ENCODE measurements at places on chromosomes 2 and 18.

DNA sequence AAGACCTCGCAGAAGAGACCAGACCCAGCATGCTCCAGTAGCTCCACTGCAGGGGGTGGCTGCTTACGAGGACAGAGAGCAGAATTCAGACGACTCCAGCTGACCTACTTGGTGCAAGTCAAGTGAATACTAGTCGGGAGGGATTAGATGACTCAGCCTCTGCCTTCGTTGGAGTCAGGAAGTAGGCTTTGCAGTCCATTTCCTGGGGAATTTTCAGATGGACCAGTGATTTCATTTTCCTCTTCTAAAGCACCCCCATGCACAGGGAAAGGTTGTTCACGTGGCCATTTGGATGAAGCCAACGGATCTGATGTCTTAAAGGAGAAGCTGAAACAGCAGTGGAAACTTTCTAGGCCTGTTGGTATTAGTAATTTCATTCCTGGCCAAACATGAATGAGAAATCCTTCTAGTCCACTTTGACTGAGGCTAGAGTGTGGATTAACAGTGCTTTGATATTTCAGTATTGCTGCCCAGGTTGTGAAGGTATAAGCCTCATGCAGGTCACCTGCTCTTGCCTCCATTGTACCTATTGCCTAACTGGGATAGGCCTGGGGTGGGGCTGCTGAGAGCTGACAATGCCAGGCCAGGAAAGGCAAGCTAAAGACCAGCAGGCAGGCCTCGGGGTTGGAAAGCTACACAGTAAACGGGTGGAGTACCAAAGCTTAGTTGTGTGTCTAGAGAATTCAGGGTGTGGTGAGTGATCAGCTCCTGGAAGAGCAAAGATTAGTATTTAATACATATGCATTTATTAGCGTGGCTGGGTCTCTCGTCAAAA, 117.6 kb upstream of the FOSL2 start:
- peak; percentile 5 for DNase-seq

GRCh38 chr2:163198972-163199371, 360.4 kb upstream of the KCNH7 start:
- no peak for DNase-seq

GRCh38 chr18:45573514-45573913, 41.8 kb upstream of the SLC14A2 start:
- no peak for DNase-seq

DNA sequence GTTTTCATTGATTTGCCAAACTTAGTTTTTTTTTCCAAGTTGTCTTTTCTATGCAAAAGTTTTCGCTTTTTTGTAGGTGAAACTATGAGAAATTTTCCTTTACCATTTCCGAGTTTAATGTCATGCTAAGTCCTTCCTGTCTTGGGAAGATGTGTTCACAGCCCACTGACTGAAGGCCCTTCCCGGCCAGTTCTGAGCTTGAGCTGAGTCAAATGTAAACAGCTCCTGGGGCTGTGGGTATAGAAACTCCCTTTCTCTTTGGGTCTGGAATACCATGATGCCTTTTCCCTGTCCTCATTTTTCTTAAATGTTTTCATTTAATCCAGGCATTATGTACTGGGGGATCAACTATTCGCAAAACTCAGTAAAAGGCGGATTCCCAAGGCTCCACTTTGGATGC, 69.8 kb upstream of the IL1R1 start:
- no peak for DNase-seq

DNA sequence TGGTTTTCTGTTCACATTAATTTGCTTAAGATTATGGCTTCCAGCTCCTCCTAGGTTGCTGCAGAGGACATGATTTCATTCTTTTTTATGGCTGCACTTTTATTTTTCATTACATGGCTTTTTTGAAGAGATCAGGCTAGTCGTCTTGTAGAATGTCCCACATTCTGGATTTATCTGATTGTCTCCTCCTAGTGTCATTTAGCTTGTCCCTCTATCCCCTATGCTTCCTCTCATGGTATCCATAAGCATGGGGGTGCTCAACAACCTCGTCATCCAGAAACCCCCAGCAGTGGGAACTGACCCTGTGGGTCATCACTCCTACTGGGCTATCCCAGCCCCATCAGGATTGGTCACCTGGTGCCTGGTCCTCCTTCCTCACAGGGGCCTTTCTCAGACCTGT, 49.6 kb downstream of the SERTAD2 start:
- DNase-seq: no peak

DNA sequence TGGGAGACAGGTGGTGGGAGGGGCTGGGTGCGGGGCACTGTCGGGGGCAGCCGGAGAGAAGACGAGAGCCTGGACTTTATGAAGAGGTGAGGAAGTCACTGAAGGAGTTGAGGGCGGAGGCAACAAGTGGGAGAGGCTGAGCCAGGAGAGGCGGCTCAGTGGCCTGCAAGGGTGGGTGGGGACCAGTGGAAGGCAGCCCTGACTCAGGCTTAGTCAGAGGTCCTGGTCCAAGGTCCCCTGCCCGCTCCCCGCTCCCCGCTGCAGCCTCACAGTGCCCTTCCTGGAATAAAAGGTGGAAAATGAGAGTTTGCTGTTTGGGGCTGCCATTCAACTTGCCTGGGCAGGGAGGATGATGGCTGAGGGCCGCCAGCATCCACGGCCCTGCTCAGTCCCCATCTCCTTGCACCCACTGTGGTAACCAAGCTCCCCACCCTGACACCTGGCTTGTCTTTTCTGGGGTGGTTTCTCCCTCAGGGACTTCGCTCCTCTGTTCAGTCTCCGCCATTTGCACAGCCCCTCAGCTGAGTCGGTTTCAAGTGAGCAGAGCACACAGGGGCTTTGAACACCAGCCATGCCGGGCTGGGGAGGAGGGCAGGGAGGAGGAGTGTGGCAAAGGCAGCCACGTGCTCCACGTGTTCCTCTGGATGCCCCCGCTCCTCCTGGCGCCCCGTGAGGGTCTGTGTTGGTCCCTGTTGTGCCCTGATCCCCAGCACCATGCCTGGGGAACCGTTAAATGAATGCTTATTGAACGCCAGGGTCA, 13.7 kb upstream of the RALB start:
- DNase-seq: no peak

- no peak for DNase-seq
Measured at GRCh38 chr18:58863539-58864145, 1.0 kb upstream of the ZNF532 start.

All from forelimb muscle (tissue), 1 donor.